ELF-1 (cell line): ENCODE measurements at places on chromosomes 1 and 21.

DNA sequence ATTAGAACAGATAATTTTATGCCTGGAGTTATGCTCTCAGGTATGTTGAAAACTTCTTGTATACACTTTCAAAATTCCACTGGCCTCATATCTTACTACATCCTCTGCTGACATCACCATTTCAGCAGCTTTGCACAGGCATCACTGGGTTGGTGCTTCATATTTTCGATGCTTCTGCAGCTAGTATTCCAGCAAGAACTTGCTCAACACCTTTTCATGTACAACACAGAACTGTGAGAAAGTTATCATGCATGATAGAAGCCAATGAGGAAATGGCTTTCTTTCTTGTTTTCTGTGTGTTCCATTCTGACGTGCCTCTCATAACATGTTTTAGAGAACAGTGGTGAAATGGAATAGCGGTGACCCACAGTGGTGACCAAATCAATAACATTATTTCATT is 5.1 kb upstream of the GBP5 start:
- DNase-seq = no peak

- no peak for DNase-seq
Measured at GRCh38 chr1:217574265-217574949, 56.5 kb downstream of the GPATCH2 start.

DNA sequence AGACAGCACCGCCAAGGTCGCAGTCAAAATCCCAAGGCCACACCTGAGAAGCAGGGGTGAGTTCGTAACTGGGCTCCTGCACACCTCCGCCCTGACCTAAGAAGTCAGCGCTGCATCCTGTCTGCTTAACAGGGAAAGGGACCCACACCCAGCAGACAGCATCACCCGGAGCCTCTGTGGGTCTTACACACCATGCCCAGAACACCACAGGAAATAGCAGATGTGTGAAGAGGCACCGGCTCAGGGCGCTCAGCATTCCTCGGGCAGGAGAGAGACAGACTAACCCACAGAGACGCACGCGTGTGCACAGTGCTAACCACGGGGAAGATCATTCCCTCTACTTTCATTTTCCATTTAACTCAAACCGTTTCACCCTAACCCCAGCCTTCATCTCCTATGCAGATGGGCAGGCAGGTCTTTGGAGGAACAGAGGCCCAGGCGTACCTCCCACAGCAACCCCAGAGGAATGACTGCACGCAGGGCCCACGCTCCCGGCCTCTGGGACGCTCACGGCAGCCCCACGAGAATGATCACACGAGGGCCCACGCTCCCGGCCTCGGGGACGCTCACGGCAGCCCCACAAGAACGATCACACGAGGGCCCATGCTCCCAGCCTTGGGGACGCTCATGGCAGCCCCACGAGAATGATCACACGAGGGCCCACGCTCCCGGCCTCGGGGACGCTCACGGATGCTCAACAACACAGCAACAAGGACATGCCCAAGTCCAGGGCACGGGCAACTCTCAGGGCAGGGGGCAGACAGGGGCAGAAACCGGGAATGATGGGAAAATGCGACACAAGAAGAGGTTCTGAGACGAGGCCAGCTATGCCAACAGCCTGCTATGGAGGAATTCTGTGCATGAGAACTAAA is 20.9 kb downstream of the POFUT2 start:
- no peak for DNase-seq

DNA sequence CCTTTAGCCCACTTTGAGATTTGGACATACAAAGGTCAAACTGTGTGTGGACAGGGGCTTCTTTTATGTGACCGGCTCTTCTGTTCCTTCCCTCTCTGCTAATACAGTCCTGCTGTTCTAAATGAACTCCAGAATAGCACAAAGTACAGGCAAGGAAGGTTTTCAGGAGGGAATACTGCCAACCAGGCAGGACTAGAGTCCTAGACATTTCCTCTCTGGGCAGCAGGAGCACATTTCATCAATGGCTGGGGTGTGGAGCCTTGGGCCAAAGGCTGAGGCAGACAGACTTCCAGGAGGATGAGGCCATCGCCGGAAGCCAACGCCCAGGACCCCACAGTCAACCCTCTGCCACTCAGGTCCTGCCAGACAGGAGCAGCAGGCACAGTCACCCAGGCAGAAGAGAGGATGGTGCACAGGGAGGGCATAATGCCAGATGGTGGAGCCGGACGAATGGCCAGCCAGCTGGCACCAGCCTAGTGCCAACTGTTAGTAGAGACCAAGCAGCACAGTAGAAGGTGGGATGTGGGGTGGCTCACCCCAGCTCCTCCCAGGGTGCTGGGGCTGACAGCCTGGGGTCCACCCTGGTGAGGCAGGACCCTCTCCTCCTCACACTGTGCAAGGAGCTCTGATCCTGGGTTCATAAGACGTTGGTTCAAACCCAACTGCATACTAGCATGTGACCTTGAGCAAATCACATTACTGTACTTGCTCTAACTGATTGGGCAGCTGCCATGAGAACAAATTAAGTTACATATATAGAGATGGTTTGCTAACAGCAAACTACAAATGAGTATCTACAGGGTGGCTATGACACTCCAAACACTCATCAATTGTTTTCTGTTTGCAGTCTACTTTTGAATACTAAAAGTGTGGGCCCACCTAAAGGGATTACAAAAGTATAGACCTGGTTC is 410.7 kb downstream of the SIPA1L2 start:
- DNase-seq = no peak

DNA sequence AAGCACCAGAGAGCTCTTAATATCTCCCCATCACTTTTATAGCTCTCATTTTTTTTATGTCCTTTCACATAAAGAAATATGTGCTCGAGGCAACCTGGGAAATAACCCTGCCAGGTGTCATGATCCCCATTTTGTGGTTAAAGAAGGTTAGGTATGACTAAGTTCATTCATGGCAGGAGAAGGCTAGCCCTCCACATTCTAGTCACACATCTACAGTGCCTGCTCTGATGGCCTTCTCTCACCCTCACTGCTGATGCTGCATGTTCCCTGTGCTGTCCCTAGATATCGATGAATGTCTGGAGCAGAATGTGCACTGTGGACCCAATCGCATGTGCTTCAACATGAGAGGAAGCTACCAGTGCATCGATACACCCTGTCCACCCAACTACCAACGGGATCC is 187.5 kb downstream of the TPR start:
- no peak for DNase-seq

GRCh38 chr1:23589585-23589986 is 30.3 kb upstream of the ID3 start:
- DNase-seq = no peak

GRCh38 chr1:117114877-117115276 is 6.7 kb downstream of the TRIM45 start:
- DNase-seq = no peak
